Endothelial cell of umbilical vein (primary cell): ENCODE measurements at places on chromosomes 16 and 17. TPM values are rescaled to one million over a fixed set of nuclear protein-coding genes. Genes with fewer than 3 reads are reported as not detected.

GRCh38 chr17:80118601-80119270 is 17.4 kb downstream of the GAA start:
- no peaks in the 10 kb centered on the region for H3K27me3 ChIP-seq
- H3K36me3 ChIP-seq = no peaks in the 10 kb centered on the region
- H3K4me3 ChIP-seq = no peak overlapping the region
- no peak for DNase-seq
- no peaks in the 10 kb centered on the region for H3K4me1 ChIP-seq
- no peak overlapping the region for H3K27ac ChIP-seq

- no peak overlapping the region for H3K27ac ChIP-seq
- H3K4me3 ChIP-seq = no peak overlapping the region
- no peaks in the 10 kb centered on the region for H3K36me3 ChIP-seq
- no peak for DNase-seq
These were observed 130.5 kb downstream of the MAF start for GRCh38 chr16:79469999-79470398.

DNA sequence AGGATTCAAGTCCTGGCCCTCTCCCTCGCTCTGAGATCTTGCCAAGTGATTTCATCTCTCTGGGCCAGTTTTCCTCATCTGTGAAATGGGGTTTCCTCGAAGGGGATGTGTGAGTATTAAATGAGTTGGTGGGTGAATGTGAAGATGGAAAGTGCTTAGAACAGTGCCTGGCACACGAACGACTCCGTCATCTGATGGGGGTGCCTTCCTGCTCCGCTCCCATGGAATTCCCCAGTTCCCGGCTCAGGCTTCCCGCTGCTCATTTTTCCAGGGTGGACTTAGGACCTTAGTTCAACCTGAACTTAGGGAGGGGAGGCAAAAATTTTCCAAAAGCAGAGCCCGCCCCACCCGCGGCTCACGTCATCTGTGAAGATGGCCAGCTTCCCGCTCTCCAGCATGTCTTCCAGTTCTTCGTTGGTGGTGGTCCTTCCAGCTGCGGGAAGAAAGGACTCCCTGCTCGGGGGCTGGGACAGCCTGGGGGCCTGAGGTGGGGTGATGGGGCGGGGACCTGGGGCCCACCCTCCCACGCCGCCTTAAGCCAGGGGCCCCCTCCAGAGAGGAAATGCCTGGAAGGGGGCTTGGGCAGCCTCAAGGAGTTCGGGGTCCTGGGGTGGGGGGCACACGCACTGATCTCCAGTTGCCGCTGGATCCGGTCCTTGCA is 11.4 kb downstream of the HSD3B7 start:
- H3K36me3 ChIP-seq = no peaks in the 10 kb centered on the region
- H3K27ac ChIP-seq = no peak overlapping the region
- peak; percentile 18 for DNase-seq
- H3K4me1 ChIP-seq = no peaks in the 10 kb centered on the region
- H3K27me3 ChIP-seq = no peaks in the 10 kb centered on the region
- H3K4me3 ChIP-seq = peak overlapping the region; percentile 32

DNA sequence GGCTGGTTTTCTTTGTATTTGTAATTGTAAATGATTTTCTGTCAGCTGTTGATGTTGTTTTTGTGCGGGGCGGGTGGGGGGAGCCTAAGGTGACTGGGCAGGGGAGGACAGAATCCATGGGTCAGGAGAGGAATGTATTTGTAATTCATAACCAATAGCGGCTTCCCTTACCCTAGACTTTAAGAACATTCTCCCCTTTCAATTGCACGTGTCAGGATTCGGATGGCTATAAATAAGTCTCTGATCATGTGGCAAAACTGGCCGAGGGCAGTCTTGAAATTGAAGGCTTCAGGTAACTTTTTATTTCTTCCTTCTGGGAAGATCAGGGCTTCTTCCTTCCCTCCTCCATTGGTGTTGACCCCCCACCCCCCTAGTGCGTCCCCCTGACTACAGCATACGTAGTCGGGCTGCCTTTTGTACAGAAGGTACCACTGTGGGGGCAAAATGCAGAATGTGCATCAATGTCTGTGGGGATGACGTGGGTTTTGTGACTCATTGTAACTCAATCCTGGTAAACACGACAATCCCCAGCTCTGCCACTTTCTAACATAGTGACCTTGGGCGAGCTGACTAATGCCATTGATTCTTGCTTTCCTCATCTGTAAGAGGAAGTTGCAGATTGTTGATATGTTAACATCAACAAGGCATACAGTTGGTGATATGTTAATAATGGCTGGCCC is 16.2 kb downstream of the MARCHF10 start:
- DNase-seq = peak; percentile 44
- H3K36me3 ChIP-seq = no peaks in the 10 kb centered on the region
- H3K4me1 ChIP-seq = no peaks in the 10 kb centered on the region
- H3K27me3 ChIP-seq = no peaks in the 10 kb centered on the region

GRCh38 chr17:62664336-62665120 is 37.1 kb downstream of the MRC2 start:
- no peaks in the 10 kb centered on the region for H3K4me1 ChIP-seq
- no peaks in the 10 kb centered on the region for H3K27me3 ChIP-seq
- H3K27ac ChIP-seq = no peak overlapping the region
- no peak overlapping the region for H3K4me3 ChIP-seq
- no peak for DNase-seq

DNA sequence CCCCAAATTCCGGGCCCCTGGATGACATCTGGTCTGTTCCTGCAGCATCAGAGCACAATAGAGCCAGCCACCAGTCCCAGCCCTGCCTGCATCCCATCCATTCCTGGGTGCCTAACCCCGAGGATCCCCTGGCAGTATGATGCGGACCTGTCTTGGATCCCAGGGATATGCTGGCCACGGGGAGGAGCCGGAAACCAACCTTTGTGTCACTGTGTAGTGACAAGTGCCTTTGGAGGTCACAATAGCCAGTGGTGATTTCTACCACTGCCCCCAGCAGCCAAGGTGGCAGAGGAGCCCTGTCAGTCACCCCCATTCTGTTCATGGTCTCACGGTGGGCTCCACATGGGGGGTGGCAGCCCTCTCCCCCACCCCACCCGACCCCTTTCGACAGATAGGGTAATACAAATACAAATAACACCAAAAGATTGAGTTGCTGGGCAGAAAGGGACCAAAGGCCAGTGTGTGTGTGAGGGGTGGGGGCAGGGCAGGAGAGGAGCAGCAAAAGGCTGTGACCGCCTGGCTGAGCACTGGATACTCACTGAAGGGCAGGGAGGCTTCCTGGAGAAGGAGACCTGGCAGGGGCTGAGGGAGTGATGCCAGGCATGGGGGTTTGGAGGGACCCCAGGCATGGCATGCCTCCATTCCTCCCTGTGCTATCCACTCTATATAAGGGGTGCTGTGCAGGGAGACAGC is 29.0 kb upstream of the MEOX1 start:
- H3K27ac ChIP-seq = no peak overlapping the region
- H3K36me3 ChIP-seq = no peaks in the 10 kb centered on the region
- H3K27me3 ChIP-seq = no peaks in the 10 kb centered on the region
- no peak overlapping the region for H3K4me3 ChIP-seq
- no peaks in the 10 kb centered on the region for H3K4me1 ChIP-seq

DNA sequence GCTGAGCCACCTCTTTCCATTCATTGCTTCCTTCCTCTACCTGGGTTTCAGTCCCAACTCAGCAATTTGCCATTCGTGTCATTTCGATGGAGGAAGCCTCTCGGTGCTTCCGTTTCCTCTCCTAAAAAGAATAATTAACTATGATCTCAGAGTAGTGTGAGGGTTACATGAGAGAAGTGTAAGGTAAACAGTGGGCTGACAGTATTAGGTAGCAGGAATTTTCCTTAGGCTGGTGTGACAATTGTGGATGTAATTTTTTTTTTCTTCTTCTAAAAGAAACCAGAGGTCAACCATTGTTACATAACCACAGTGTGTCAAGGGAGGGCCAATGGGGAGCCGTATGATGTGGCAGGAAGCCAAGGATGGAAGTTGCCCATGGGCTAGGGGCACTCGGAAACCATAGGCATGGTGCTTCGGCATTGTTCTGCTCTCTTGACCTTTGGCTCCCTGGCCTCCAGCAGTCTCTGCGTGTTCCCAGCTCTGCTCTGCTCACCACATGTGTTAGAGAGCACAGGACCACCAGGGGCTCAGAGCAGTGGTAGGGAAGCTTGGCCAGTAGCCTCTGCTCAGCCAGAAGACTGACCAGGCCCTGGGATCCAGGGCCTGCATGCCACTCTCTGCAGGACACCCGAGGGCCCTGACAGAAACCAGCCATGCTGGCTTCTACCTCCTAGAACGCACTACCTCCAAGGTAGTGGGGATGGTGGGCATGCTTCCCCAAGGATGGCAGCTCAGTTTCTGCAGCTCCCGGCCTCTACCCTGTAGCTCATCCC is 2.0 kb upstream of the TOP2A start:
- H3K36me3 ChIP-seq = no peaks in the 10 kb centered on the region
- peaks cover 25% of the 10 kb centered on the region for H3K4me1 ChIP-seq
- H3K27ac ChIP-seq = no peak overlapping the region
- H3K27me3 ChIP-seq = no peaks in the 10 kb centered on the region

- H3K4me1 ChIP-seq = peaks cover 6% of the 10 kb centered on the region
- no peaks in the 10 kb centered on the region for H3K36me3 ChIP-seq
- no peaks in the 10 kb centered on the region for H3K27me3 ChIP-seq
- no peak for DNase-seq
- H3K27ac ChIP-seq = no peak overlapping the region
These were observed 28.8 kb upstream of the MTSS2 start for GRCh38 chr16:70714581-70715054.

The KIF2B gene
- not detected in 2 replicates for total RNA-seq

DNA sequence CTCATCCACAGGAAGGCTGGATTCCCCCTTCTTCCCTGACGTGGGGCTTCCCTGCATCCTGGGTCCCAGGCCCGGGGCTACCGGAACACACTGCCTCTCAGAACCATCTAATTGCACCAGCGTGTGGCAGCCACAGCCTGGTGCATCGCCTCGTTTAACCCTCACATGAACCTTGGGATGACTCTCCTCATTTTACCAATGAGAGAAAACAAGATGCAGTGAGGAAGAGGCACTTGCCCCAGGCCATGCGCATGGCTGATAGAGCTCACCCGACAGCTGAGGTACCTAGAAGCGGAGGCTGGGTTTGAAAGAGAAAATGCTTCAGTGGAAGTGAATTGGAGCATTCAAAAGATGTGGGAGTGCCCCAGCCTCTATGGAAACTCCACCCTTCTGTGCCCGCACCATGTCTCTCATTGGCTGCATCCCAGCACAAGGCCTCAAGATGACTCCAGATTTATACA is 162.3 kb downstream of the KATNIP start:
- no peaks in the 10 kb centered on the region for H3K36me3 ChIP-seq
- DNase-seq = no peak
- no peak overlapping the region for H3K27ac ChIP-seq
- no peaks in the 10 kb centered on the region for H3K27me3 ChIP-seq
- no peaks in the 10 kb centered on the region for H3K4me1 ChIP-seq

The TBX2 gene
- total RNA-seq = not detected in 2 replicates

- no peak overlapping the region for H3K4me3 ChIP-seq
- no peak overlapping the region for H3K27ac ChIP-seq
- no peaks in the 10 kb centered on the region for H3K27me3 ChIP-seq
- no peak for DNase-seq
- H3K4me1 ChIP-seq = no peaks in the 10 kb centered on the region
- no peaks in the 10 kb centered on the region for H3K36me3 ChIP-seq
These were observed 30.8 kb downstream of the FA2H start for GRCh38 chr16:74743668-74744299.

The CX3CL1 gene
- 1.2 and 2.3 TPM in 2 replicates for total RNA-seq

GRCh38 chr16:66662445-66663194 is 33.9 kb downstream of the CMTM4 start:
- peak; percentile 51 for DNase-seq
- no peak overlapping the region for H3K4me3 ChIP-seq
- H3K27ac ChIP-seq = peak overlapping the region; percentile 15
- H3K4me1 ChIP-seq = peaks cover 25% of the 10 kb centered on the region
- H3K27me3 ChIP-seq = no peaks in the 10 kb centered on the region

GRCh38 chr17:47878203-47879027 is 17.6 kb upstream of the SP2 start:
- H3K4me3 ChIP-seq = no peak overlapping the region
- H3K27me3 ChIP-seq = peaks cover 16% of the 10 kb centered on the region
- H3K36me3 ChIP-seq = no peaks in the 10 kb centered on the region

DNA sequence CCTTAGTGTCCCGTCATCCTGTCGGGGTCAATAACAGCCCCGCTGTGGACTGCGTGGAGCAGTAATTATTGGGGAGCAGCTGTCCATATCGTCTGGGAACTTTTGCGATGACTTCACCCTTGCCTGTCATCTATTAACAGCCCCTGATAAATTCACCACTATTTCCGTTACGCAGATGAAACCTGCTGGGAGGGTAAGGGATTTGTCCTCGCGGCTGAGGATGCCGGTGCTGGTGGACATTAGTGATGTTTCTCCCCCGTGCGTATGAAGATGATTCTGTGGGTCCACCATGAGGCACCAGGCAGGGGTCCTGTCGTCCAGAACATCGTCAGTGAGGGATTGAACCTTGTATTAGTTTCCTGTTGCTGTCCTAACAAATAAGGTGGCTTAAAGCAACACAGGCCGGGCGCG is 1.0 kb downstream of the FLYWCH2 start:
- peak overlapping the region; percentile 63 for H3K4me3 ChIP-seq
- no peaks in the 10 kb centered on the region for H3K36me3 ChIP-seq
- H3K27ac ChIP-seq = no peak overlapping the region
- DNase-seq = no peak

GRCh38 chr16:5581908-5582307 is 484.3 kb upstream of the EEF2KMT start:
- H3K4me1 ChIP-seq = no peaks in the 10 kb centered on the region
- no peaks in the 10 kb centered on the region for H3K27me3 ChIP-seq
- DNase-seq = no peak
- H3K27ac ChIP-seq = no peak overlapping the region
- no peak overlapping the region for H3K4me3 ChIP-seq

The AMFR gene
- 66.5 and 77.4 TPM in 2 replicates for total RNA-seq

The HEATR9 gene
- not detected in 2 replicates for total RNA-seq

The HID1 gene
- total RNA-seq = 36.8 and 41.4 TPM in 2 replicates

DNA sequence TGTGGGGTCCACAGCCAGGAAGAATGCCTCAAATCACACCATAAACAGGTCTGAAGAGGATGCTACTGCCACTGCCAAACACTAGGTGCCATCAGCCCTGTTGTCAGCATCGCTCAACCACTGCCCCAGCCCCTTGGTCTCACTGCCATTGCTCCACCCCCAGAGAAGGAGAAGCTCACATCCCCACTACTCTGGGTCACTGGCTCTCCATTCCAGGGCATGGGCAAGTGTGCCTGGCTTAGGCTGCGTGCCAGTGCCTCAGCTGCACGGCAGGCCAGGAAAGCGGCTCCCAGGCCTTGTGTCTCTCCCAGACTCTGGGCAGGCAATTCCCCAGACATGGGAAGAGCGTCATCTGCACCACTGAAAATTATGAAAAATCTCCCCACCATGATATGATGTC is 1.2 kb upstream of the IGSF6 start:
- H3K27me3 ChIP-seq = no peaks in the 10 kb centered on the region
- H3K4me1 ChIP-seq = peaks cover 6% of the 10 kb centered on the region
- peaks cover 2% of the 10 kb centered on the region for H3K36me3 ChIP-seq
- no peak overlapping the region for H3K27ac ChIP-seq

GRCh38 chr17:5122586-5123342 is 6.9 kb downstream of the USP6 start:
- no peak overlapping the region for H3K27ac ChIP-seq
- peaks cover 24% of the 10 kb centered on the region for H3K27me3 ChIP-seq
- H3K4me1 ChIP-seq = no peaks in the 10 kb centered on the region
- DNase-seq = no peak

The RAB26 gene
- 0.91 and 1.6 TPM in 2 replicates for total RNA-seq

GRCh38 chr16:79004309-79004708 is 596.2 kb downstream of the MAF start:
- no peak for DNase-seq
- H3K27ac ChIP-seq = no peak overlapping the region
- no peaks in the 10 kb centered on the region for H3K27me3 ChIP-seq
- H3K4me1 ChIP-seq = no peaks in the 10 kb centered on the region
